ENCODE measurements at places on chromosomes 1 and 21.

DNA sequence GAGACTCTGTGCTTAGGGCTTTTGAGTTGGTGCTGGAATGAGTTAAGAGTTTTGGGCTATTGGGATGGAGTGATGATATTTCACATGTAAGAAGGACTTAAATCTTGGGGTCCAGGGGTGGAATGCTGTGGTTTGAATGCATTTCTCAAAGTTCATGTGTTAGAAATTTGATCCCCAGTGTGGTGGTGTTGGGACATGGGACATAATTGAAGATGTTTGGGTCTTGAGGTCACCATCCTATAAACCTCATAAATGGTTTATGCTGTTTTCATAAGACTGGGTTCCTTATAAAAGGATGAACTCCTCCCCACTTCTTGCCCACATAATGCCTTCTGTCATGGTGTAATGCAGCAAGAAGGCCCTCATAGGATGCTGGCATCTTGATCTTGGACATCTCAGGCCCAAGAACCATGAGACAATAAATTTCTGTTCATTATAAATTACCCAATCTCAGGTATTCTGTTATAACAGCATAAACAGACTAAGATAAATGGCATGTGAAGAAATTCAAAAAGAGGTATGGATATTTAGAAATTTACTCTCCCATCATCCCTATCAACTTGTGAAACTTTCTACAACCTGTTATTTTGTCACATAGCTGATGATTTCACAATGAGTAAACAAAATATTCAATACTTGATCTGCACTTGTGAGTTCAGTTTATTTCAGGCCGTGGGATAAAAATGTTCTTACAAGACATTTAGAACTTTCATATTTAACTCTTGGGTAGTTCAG lies 48.0 kb upstream of the NEK7 start:
- H3K4me1 ChIP-seq = no peaks in the 10 kb centered on the region
- DNase-seq = no peak
- H3K27ac ChIP-seq = no peak overlapping the region
- H3K27me3 ChIP-seq = no peaks in the 10 kb centered on the region
- H3K4me3 ChIP-seq = no peak overlapping the region
- H3K36me3 ChIP-seq = no peaks in the 10 kb centered on the region

- H3K36me3 ChIP-seq = no peaks in the 10 kb centered on the region
- no peak overlapping the region for H3K4me3 ChIP-seq
- DNase-seq = no peak
- no peaks in the 10 kb centered on the region for H3K27me3 ChIP-seq
Measured at GRCh38 chr1:194300340-194300739, 1113.9 kb upstream of the B3GALT2 start.

GRCh38 chr1:145786271-145786670 lies 37.6 kb downstream of the RNF115 start:
- no peak for DNase-seq
- no peaks in the 10 kb centered on the region for H3K4me1 ChIP-seq
- H3K36me3 ChIP-seq = 0 out of 2 replicates have a peak, but pooled peaks cover 2% of the 10 kb centered on the region

GRCh38 chr1:213783893-213784292 lies 203.9 kb upstream of the PROX1 start:
- no peak for DNase-seq
- H3K4me1 ChIP-seq = peaks cover 4% of the 10 kb centered on the region
- H3K36me3 ChIP-seq = no peaks in the 10 kb centered on the region
- no peak overlapping the region for H3K27ac ChIP-seq
- H3K4me3 ChIP-seq = no peak overlapping the region

- H3K36me3 ChIP-seq = no peaks in the 10 kb centered on the region
- no peak overlapping the region for H3K4me3 ChIP-seq
- DNase-seq = no peak
- no peak overlapping the region for H3K27ac ChIP-seq
Measured at GRCh38 chr21:44427241-44428120, 27.8 kb upstream of the LRRC3 start.

GRCh38 chr1:157490467-157491165 lies 61.7 kb downstream of the FCRL5 start:
- H3K4me3 ChIP-seq = no peak overlapping the region
- H3K27ac ChIP-seq = no peak overlapping the region
- no peaks in the 10 kb centered on the region for H3K27me3 ChIP-seq
- DNase-seq = peak; percentile 64

DNA sequence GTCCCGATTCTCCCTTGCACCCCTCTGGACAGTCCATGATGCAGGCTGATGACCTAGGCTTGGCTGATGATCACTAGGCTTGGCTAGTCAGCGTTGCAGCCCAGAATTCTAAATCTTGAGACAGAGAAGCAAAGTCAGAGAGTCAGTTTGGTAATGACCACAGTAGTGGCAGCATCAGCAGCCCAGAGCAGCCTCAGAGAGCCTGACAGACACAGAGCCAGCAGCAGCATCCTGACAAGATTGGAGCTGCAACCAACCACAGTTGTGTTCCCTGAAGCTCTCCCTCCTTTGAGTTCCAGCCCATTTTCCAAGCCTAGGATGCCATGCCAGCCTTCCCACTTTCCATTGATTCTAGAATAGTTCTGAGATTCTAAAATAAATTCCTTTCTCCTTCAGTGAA lies 16.8 kb upstream of the ITLN1 start:
- 0 out of 2 replicates have a peak, but pooled peaks cover 6% of the 10 kb centered on the region for H3K27me3 ChIP-seq
- no peaks in the 10 kb centered on the region for H3K4me1 ChIP-seq
- H3K4me3 ChIP-seq = no peak overlapping the region
- H3K36me3 ChIP-seq = no peaks in the 10 kb centered on the region
- DNase-seq = no peak
- no peak overlapping the region for H3K27ac ChIP-seq

GRCh38 chr21:39849014-39849655 lies 18.1 kb upstream of the PCP4 start:
- no peak overlapping the region for H3K4me3 ChIP-seq
- peaks cover 65% of the 10 kb centered on the region for H3K4me1 ChIP-seq
- H3K36me3 ChIP-seq = no peaks in the 10 kb centered on the region
- no peaks in the 10 kb centered on the region for H3K27me3 ChIP-seq
- peak overlapping the region; percentile 98 for H3K27ac ChIP-seq

GRCh38 chr1:113452921-113453770 lies 62.8 kb downstream of the MAGI3 start:
- H3K4me1 ChIP-seq = peaks cover 4% of the 10 kb centered on the region
- H3K27ac ChIP-seq = no peak overlapping the region
- no peak overlapping the region for H3K4me3 ChIP-seq
- no peaks in the 10 kb centered on the region for H3K36me3 ChIP-seq
- DNase-seq = peak; percentile 2
- H3K27me3 ChIP-seq = no peaks in the 10 kb centered on the region

GRCh38 chr21:43728467-43729390 lies 9.8 kb downstream of the PDXK start:
- peak; percentile 92 for DNase-seq
- H3K36me3 ChIP-seq = no peaks in the 10 kb centered on the region
- peaks cover 15% of the 10 kb centered on the region for H3K4me1 ChIP-seq
- H3K27me3 ChIP-seq = no peaks in the 10 kb centered on the region

- DNase-seq = no peak
- H3K4me3 ChIP-seq = no peak overlapping the region
- peaks cover 3% of the 10 kb centered on the region for H3K4me1 ChIP-seq
- no peaks in the 10 kb centered on the region for H3K27me3 ChIP-seq
- H3K36me3 ChIP-seq = 0 out of 2 replicates have a peak, but pooled peaks cover 3% of the 10 kb centered on the region
- no peak overlapping the region for H3K27ac ChIP-seq
Measured at GRCh38 chr1:28064064-28064463, 24.3 kb downstream of the EYA3 start.

GRCh38 chr1:202179828-202180750 lies 13.5 kb upstream of the LGR6 start:
- H3K4me1 ChIP-seq = no peaks in the 10 kb centered on the region
- no peak overlapping the region for H3K27ac ChIP-seq
- H3K4me3 ChIP-seq = no peak overlapping the region
- peaks cover 37% of the 10 kb centered on the region for H3K27me3 ChIP-seq

DNA sequence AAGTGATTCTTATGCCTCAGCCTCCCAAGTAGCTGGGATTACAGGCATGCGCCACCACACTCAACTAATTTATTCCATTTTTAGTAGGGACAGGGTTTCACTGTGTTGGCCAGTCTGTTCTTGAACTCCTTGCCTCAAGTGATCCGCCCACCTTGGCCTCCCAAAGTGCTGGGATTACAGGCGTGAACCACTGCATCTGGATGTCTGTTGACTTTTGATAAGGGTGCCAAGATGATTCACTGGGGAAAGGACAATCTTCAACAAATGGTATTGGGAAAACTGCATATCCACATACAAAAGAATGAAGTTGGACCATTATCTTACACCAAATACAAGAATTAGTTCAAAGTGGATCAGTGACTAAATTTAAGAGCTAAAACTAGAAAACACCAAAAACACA lies 19.8 kb downstream of the RO60 start:
- H3K4me3 ChIP-seq = no peak overlapping the region
- no peaks in the 10 kb centered on the region for H3K27me3 ChIP-seq
- H3K36me3 ChIP-seq = peaks cover 46% of the 10 kb centered on the region
- no peak overlapping the region for H3K27ac ChIP-seq
- DNase-seq = no peak

DNA sequence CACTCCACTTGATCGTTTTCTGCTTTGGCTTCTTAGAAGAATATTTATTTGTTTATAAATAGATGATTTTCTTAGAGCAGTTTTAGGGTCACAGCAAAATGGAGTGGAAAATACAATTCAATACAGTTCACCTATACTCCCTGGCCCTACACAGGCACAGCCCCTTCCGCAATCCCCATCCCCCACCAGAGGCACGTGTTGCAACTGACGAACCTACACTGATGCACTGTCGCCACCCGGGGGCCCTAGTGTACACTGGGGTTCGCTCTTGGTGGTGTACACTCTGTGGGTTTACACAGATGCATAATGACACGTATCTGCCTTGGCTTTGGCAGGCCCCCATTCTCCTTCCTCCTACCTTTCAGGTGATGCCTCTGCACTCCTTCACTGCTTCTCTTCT lies 8.0 kb downstream of the ECHDC2 start:
- no peak overlapping the region for H3K4me3 ChIP-seq
- peak; percentile 59 for DNase-seq
- peaks cover 10% of the 10 kb centered on the region for H3K4me1 ChIP-seq

DNA sequence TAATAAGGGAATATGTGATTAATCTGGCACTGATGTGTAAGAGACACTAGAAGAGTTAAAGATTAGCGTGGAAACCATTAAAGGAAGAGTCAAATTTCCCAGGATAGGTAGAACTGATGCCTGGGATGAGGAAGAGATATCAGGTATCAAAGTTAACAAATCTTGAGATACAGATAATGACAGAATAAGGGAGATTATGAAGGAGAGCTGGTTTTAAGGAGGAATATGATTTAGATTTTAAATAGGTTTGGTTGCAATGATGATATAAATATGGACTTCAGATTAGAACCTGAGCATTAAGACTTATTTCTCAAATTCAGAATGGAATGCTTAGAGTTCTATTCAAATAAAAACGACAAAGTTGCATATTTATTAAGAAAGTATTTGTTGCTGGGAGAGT lies 26.2 kb downstream of the MAGI3 start:
- no peak overlapping the region for H3K27ac ChIP-seq
- H3K4me3 ChIP-seq = no peak overlapping the region
- no peaks in the 10 kb centered on the region for H3K27me3 ChIP-seq

DNA sequence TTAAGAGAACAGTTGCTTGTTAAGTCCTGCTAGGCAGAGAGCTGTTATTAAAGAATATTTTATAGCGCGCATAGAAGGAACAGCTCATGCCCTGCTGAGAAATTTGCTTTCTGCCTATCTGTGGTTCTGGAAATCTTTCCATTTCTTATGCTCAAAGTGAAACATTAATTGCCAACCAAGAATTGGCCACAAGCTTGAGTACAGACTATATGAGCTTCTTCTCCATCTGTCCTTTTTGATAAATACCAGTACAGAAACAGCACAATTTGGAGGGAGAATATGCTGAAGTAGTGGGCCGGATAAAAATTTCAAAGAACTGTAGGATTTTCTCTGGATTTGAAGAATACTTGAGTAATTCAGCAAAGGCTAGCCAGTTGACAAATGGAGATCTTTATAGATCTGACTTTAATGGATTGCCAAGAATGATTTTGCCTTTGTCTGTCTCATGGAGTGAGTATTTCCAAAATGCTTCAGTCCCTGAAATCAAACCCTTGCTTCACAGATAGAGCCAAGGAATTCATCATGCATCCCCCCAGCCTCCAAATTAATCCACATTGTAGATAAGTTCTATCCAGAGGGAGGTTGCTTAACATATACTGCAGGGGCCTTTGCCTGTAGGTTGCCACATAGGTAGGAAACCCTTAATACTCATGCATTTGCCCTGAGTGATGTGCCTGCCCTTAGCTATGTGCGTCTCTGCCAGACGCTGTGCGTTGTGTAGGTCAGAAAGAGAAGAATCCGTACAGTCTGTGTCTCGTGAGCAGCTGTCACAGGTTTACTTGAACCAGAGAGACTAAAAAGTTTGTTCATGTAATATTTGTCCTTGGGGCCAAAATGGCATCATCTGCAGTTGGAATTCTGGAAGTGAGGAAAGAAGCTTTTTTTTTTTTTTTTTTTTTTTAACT lies 44.2 kb downstream of the SMYD2 start:
- H3K4me1 ChIP-seq = no peaks in the 10 kb centered on the region
- no peaks in the 10 kb centered on the region for H3K27me3 ChIP-seq
- H3K4me3 ChIP-seq = no peak overlapping the region
- DNase-seq = no peak
- H3K27ac ChIP-seq = no peak overlapping the region

DNA sequence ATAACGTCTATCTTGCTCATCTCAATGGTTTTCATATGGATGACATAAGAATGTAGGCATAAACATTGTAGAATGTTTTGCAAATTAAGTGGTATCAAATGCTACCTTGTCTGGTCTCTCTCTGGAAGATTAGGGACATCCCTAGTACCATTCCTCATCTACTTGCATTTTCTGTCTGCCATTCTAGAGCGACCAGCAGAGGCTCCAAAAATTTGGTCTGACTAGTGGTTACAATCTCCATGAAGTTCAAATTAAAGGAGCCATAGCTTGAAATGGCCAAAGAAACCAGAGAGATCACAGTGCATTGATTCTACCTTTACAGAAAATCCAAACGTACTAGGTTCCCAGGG lies 1.1 kb downstream of the CD84 start:
- no peak overlapping the region for H3K27ac ChIP-seq
- no peak for DNase-seq
- no peaks in the 10 kb centered on the region for H3K27me3 ChIP-seq
- no peaks in the 10 kb centered on the region for H3K4me1 ChIP-seq
- H3K36me3 ChIP-seq = no peaks in the 10 kb centered on the region

DNA sequence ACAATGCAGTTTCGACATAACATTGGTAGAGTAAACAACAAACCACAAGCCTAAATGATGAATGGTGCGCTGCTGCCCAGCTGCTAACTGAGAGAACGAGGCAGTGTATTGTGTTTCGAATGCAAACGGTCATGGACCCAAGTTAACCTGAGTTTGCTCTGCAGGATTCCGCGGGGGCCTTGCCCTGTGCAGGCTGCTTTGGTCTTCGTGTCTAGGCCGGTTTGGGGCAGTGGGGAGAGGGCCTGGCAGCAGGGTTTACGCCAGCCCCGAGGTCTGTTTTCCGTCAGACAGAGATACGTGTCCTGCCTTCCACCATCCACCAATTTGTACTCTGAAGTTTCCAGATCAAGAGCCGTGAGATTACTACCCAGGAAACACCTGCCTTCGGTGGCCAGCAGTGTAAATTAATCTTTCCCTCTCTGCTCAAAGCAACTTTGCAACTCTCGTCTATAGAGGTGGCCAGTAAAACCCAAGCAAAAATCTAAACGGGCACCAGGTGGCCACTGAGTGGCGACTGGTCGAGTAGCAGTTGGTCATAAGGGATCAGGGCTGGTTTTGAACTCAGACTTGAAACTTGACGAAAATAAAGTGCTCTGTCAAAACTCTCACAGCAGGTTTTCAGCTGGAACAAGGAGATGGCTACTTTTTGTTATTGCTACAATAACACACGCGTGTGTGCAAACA lies 6.3 kb upstream of the PRDM15 start:
- H3K27ac ChIP-seq = no peak overlapping the region
- H3K27me3 ChIP-seq = no peaks in the 10 kb centered on the region
- H3K4me1 ChIP-seq = no peaks in the 10 kb centered on the region
- no peaks in the 10 kb centered on the region for H3K36me3 ChIP-seq
